Hematopoietic multipotent progenitor cell treated with erythropoietin and hydrocortisone succinate and interleukin-3 and kit ligand, for 6 days (in vitro differentiated cells): ENCODE measurements at places on chromosomes 2 and 18.

- no peak for DNase-seq
Observed at GRCh38 chr18:59481436-59481835, 122.4 kb upstream of the LMAN1 start.

DNA sequence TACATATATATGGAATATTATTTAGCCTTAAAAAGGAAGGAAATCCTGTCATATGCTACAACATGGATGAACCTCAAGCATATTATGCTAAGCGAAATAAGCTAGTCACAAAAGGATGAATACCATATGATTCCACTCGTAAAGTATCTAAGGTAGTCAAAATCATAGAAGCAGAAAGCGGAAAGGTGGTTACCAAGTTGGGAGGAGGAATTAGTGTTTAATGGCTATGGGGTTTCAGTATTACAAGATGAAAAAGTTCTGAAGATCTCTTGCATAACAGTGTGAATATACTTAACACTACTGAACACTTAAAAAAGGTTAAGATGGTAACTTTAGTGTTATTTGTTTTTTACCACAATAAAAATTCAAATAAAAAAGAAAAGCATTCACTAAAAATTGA, 99.0 kb downstream of the MGAT5 start:
- DNase-seq: no peak

DNA sequence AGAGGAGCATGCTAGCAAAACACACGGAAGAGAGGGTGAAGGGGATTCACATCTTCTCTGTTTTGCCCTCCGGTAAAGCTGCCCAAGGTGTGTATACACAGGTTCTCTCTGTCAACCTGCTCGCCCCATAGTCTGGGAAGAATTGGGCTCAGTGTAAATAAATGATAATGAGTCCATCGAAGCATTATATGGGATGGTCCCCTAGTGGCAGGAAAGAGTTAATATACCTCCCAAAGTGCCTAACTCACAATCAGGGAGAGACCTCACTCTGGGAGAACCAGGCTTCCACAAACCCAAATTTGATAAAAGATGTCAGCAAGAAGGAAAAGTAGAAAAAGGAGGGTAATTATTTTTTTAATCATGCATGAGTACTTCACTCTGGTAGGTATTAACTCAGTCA, 262.2 kb upstream of the ZNF521 start:
- DNase-seq: no peak

DNA sequence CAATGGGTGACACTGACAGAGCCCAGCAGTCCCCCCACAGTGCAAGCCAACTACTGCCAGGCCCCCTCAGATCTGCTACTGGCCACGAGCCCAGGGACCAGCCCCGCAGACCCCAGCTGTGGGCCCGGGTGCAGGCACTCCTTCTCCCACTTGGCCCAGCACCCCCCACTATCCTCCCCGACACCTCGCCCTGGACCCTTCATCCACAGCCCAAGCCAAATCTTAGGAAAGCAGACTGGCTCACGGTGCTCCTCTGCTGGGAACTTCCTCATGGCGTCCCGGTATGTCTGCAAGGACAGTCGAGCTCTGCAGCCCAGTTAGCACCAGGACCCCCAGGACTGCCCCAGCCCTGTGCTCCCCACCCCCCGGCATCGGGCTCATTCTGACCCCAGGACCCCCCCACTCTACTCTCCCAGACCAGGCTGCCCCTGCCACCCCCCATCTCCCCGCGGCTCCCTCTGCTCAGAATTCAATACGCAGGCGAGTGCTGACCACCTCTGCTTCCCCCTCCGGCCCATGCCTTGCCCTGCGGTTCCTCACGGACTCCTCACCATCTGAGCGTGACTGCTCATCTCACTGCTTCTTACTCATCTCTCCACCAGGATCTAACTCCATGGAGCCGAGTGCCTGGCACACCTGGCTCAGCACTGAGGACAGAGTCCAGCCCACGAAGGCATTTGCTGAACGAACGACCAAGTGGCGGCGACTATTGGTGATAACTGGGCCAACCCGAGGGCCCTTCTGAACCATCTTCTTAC, 85.7 kb downstream of the PXDN start:
- DNase-seq: no peak

DNA sequence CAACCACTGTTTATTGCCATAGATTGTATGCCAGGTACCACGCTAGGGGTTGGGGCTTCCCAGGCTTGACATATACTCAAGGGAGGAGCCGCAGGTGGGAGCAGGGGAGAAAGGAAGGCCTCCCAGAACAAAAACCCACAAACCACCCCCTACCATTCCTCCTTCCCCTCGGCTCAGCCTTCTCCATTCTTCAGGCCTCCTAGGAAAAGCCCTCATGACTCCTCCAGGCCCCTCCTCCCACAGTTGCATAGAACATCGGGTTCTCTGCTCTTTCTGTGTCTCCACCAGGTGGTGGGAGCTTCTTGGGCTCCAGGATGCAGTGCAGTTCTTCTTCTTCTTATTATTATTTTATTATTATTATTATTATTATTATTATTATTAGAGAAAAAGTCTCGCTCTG, 80.3 kb downstream of the ZFP36L2 start:
- DNase-seq: no peak

- no peak for DNase-seq
Observed at GRCh38 chr2:12589802-12590320, 126.9 kb upstream of the TRIB2 start.
